ENCODE measurements at places on chromosomes 6 and 20.

DNA sequence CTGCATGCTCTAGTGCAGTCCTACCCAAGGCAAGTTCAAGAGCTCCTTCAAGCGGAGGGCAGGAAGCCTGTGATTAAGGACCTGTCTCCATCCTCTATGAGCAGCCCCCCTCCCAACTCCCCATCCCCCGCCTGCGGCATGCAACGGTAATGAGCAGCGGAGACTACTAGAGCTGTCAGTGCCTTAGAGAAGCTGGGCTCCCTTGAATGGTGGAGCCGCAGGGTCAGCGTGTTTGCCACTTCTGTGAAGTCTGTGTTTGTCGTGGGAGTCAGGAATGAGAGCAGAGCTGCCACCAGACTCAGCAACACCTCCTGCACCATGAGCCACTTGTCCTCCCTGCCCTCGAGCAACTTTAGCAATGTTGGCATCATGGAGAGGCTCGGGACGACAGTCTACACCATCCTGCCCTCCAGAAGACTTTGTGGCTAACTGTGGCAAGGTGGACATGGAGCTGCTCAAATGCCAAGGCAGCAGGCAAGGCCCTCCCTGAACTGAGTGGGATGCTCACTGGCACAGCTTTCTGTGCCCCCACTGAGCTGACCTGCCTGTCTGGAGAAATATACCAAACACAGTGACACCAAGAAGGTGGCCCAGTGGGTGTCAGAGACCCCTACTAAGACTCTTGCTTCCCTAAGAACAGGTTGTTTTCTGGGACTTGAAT lies 23.8 kb upstream of the SYNDIG1 start:
- no peak for DNase-seq

GRCh38 chr6:43773050-43773979 lies 3.3 kb downstream of the VEGFA start:
- DNase-seq: peak; percentile 47

DNA sequence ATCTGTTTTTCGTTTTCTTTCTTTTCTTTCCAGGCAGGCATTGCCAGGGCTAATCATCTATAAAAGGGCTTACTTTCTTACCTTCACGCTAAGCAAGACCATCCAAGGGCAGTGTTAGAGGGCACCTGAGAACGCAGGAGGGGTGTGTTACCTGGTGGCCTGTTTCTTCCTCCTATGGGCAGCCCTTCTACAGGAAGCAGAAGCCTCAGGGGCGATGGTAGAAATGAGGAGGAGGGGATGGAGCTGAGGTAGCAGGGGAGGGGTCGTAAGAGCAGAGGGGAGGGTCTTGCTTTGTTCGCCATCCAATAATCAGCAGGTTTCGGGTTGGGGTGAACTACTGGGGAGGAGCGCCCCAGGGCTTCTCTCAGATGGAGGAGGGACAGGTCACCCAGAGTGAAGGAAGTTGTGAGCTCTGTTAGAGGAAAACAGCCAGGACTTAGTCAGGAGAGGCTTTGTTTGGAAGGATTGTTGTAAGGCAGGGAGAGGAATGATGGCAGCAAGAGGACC lies 1.5 kb upstream of the CCR6 start:
- no peak for DNase-seq

DNA sequence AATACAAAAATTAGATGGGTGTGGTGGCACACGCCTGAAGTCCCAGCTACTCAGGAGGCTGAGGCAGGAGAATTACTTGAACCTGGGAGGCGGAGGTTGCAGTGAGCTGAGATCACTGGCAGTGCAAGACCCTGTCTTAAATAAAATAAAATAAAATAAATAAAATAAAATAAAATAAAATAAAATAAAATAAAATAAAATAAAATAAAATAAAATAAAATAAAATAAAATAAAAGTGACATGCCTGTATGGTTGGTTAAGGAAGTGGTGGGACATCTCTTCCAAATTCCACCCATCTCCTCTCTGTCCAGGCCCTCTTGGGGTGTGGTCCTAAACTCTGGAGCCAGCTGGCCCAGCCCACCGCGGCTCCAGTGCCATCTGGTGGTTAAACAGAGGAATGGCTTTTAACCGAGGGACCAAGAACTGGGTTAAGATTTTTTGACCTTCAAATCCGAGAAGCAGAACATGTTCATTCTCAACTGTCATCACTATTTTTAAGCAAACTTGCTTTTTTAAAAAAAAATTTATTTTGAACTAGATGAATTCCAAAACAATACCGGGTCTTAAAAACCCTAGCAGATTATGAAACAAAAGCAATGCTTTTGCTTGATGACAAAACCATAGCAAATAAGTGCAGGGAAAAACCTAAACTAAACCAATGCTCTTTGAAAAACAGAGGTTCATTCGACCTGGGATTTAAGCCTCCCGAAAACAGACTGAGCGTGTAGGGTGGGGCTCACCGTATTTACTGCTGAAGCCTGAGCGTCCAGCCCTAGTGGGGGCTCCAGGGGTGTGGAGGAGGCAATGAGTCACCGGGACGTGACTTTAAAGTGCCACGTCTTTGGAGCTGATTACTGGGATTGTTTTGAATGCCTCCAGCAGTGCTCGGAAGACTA lies 68.8 kb downstream of the CDC5L start:
- DNase-seq: peak; percentile 25

- DNase-seq: no peak
Observed at GRCh38 chr20:58229198-58229798, 845 bp upstream of the ANKRD60 start.

- DNase-seq: no peak
Observed at GRCh38 chr6:11467364-11467763, 70.2 kb upstream of the TMEM170B start.

Data from activated CD4-positive, alpha-beta T cell treated with anti-CD3 and anti-CD28 coated beads for 24 hours (primary cell).